ENCODE measurements at places on chromosomes 4 and X. TPM values are rescaled to one million over a fixed set of nuclear protein-coding genes. Genes with fewer than 3 reads are reported as not detected.

BEX5 gene
- total RNA-seq, result 7.0 TPM

CSAG1 gene
- not detected for total RNA-seq

LYAR gene
- 14.3 TPM for total RNA-seq

MAD2L1 gene
- total RNA-seq, result 6.3 TPM

SPANXD gene
- total RNA-seq, result not detected

ANK2 gene
- total RNA-seq, result not detected

LDB2 gene
- total RNA-seq, result not detected

CDX4 gene
- not detected for total RNA-seq

MPP1 gene
- total RNA-seq, result 12.9 TPM

CSAG3 gene
- not detected for total RNA-seq

TAF7L gene
- not detected for total RNA-seq

NIPAL1 gene
- 0.52 TPM for total RNA-seq

USP26 gene
- not detected for total RNA-seq

LRAT gene
- not detected for total RNA-seq

TLR3 gene
- total RNA-seq, result 0.47 TPM

GRCh38 chr4:88744609-88745008 lies 47.0 kb upstream of the NAP1L5 start:
- no peak for DNase-seq

GRCh38 chr4:72390409-72390808 lies 178.6 kb downstream of the ADAMTS3 start:
- DNase-seq, result no peak

GRCh38 chr4:41121906-41122305 lies 92.4 kb downstream of the APBB2 start:
- DNase-seq, result no peak

- DNase-seq, result peak; percentile 63
Observed at GRCh38 chr4:108372681-108373080, 203.9 kb upstream of the LEF1 start.

DNA sequence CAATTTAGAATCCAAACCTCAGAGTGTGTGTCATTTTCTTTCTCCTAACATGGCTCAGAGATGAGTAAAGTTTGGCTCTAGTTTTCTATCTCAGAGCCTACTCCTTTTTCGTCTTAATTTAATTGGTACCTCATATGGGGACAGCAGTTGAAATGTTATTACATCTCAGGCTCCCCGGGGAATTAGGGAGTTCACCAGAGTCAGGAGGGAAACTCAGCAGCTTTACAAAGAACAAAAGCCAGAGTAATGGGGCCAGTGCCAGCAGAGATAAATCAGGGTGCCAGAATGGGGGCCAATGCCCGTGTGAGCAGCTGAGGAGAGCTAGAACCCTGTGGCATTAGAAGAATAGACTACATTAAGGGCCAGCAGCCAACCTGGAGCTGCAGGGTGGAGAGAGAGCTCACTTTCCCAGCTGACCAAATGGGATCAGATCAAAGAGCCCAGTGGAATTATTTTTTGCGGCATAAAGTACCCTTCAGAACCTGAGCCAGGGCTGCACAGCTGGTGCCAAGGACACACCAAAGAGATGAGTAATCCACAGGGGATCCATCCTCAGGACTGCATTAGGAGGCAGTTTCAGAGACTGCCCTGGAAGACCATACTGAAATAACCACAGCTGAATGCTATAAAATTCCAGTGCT lies 207.1 kb upstream of the DKK2 start:
- no peak for DNase-seq

DNA sequence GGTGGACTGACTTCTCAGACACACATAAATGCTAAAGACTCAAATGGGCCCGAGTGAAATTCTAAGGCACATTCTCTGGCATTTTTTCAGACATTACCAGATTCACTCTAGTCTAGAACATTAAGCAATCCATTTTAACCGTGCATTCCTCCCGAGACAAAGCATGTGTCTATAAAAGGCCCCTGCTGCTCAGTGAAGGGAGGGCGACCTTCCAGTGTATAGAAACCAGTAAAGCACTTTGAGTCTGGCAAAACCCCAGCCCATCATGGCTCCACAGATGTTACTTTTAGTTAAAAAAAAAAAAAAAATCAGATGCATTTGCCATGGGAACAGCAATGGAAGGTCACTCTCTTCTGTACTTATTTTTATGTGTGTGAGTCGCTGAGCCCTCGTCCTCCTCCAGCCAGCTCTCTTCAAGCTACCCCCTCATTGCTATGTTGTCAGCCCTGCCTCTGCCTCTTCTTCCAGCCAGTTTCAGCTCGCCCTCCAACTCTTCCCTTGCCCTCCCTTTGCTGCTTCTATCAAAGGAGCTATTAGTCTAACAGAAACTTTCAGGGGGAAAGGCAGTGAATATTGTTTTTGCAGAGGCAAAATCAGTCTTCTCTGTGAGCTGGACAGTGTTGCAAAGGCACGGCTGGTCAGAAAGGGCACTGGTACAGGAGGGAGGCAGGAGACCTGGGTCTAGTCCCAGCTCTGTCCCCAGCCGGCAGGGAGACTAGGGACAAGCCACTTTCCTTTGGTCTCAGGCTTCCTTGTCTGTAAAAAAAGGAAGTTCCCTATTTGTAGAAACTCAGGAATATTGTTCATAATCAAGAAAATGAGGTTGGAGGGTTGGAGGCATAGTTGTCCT lies 644.2 kb downstream of the ZNF674 start:
- DNase-seq, result no peak

- DNase-seq, result peak; percentile 80
Observed at GRCh38 chrX:12970691-12971202, 4.2 kb upstream of the TMSB4X start.

DNA sequence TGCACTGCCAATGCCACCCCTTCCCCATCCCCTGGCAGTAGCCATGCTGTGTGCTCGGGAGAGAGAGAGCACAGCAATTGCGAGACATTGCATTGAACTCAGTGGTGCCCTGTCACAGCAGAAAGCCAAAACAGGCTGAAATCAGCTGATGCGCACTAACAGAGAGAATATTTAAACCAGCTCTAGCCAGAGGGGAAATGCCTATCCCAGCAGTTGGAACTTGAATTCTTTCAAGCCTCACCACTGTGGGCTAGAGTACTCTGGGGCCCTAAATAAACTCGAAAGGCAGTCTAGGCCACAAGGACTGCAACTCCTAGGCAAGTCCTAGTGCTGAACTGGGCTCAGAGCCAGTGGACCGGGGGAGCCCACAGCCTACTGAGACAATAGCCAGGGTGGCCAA lies 17.7 kb upstream of the RP2 start:
- DNase-seq, result no peak

GRCh38 chr4:118765399-118765798 lies 70.5 kb downstream of the SEC24D start:
- no peak for DNase-seq

DNA sequence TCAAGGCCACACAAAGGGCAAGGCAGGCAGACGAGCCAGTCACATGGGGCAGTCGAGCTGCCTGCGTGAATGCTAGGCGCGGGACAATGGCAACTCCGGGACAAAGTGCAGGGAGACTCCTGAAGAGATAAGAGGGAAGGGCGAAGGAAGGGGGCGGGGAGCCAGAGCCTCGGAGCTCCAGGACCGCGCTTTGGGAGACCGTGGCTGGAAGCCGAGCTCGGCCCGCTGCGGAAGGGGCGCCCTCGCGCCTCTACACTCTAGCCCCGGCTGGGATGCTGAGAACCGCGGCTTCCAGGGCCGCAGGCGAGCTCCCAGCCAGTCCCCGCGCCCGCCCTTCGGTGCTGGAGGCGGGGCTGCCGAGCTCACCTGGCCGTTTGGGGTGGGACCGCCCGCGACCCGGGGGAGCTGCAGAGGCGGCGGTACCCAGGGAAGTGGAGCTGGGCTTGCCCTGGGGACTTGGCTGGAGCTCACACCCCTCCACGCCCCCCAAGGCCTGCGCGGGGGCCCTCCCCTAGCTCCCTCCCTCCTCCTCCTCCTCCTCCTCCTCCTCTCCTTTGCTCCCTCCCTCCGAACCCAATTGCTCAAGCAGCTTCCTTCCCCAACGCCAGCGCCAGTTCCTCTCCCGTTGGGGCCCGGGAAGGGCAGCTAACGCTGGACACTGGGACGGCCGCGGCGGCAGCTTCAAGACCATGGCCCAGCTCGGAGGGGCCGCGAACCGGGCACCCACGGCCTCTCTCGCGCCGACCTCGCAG lies at the start of gene SOWAHD:
TSS of gene SOWAHD (plus strand) at position 610 of the 752 bp plus-strand sequence. CDS start at position 690, 80 bp downstream.
- peak; percentile 30 for DNase-seq

GRCh38 chrX:48981178-48981577 lies 9.5 kb upstream of the KCND1 start:
- no peak for DNase-seq

- no peak for DNase-seq
Observed at GRCh38 chrX:131923614-131924250, 99.4 kb upstream of the STK26 start.

GRCh38 chr4:73894001-73894400 lies 24.8 kb downstream of the CXCL1 start:
- DNase-seq, result no peak

DNA sequence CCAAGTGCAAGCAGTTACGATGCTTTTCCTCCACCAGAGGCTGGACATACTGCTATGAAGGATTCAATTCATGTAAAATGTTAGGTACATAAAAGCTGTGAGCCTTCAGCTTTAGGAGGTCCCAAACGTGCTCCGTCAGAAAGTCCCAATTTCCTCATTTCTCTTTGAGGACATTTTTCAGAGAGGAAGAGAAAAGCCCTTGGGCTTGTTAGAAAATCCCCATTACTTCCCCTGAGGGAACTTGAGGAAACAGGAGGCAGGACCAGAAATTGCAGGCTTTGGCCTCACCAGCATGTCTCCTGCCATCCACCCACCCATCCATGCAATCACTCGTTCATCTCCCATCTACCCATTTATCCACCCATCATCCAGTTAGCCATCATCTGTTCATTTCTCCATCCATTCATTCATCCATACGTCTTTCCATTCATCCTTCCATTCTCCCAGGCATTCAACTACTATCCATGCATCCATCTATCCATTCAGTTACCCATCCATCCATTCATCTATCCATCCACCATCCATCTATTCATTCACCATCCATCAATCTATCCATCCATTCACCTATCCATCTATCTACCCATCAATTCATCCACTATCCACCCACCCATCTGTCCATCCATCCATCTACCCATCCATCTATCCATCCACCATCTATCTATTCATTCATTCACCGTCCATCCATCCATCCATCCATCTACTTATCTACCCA lies 223.5 kb downstream of the AFAP1 start:
- DNase-seq, result no peak

GRCh38 chr4:169810325-169811323 lies 52.9 kb upstream of the HPF1 start:
- peak; percentile 70 for DNase-seq

DNA sequence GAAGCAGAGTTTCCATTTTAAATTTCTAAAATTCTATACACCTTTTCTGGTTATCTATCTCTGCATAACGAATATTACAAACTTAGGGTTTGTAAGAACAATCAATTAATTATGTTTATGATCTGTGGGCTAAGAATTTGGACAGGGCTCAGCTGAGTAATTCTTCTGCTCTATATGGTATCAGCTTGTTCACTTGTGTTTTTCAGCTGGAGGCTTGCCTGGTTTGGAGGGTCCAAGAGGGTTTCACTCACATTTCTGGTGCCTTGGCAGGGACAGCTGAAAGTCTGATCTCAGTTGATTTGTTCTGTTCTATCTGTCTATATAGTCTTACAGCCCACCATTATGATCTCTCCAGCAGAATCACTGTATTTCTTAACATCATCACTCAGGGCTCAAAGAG lies 57.8 kb upstream of the ADGRA3 start:
- no peak for DNase-seq

GRCh38 chr4:42452823-42453222 lies 55.5 kb downstream of the SHISA3 start:
- no peak for DNase-seq

- no peak for DNase-seq
Observed at GRCh38 chrX:132862562-132862961, 95.9 kb downstream of the HS6ST2 start.

DNA sequence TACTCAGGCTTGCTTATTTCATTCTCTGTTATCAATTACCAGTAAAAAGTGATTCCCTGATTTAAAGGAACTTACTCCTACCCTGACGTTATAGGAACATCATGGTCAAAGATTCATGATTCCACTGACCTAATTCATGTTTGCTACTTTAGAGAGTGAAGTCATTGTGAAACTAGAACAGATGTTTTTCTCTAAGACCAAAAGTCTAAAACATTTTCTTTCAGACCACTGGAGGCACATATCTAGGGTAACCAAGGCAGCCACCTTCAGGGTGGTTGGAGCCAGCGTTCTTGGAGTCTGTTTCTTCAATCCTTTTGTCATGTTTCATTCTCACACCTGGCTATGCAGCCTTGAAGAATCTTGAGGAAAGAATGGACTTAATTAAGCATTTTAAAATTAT lies 77.8 kb downstream of the GALNTL6 start:
- no peak for DNase-seq

DNA sequence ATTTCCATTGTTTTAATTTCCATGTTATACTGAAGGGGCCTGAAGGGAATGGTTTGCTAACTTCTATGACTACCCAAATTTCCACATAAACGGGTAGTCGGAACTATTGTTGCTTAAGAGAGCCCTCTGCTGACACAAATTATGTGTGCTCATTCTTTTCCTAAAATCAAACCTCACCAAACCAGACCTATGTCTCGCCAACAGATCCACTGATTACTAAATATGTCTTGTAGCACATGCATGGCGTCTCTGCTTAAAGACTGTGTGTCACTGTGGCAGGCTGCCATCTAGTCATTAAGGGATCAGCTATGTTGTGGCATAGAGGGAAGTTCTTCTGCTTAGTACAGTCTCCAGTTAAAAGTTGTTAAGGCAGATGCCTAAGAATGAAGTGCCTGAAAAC lies 25.1 kb downstream of the PIR start:
- DNase-seq, result peak; percentile 9

DNA sequence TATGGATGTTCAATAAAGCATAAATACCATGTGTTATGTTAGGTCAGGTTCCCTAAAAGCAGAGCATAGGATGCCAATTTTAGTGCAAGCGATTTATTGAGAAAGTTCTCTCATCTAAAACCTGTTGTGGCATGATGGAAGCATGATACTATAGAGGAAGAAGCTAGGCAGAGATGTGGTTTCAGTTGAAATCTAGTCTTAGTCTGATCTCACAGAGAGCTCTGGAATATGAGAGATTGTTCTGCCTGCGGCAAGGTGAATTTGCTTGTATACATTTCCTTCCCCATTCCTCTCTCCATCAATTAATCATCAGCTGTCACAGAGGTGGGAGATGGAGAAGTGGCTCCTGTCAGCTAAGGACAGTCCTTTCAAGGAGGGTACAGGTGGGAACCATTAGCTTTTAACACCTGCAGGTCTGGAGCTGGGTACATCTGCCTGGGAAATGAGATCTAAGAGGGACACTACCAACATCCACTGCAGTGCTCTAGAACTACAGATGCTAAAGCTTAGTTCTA lies 252.4 kb downstream of the CFAP299 start:
- DNase-seq, result no peak
